Activated naive CD4-positive, alpha-beta T cell treated with anti-CD3 and anti-CD28 coated beads for 36 hours (primary cell): ENCODE measurements at places on chromosomes 5 and 9.
A peak's percentile ranks its signal among the peaks of the same experiment; 100 is the strongest.

- DNase-seq = no peak
These were observed 25.6 kb upstream of the SMC2 start for GRCh38 chr9:104068546-104068945.

DNA sequence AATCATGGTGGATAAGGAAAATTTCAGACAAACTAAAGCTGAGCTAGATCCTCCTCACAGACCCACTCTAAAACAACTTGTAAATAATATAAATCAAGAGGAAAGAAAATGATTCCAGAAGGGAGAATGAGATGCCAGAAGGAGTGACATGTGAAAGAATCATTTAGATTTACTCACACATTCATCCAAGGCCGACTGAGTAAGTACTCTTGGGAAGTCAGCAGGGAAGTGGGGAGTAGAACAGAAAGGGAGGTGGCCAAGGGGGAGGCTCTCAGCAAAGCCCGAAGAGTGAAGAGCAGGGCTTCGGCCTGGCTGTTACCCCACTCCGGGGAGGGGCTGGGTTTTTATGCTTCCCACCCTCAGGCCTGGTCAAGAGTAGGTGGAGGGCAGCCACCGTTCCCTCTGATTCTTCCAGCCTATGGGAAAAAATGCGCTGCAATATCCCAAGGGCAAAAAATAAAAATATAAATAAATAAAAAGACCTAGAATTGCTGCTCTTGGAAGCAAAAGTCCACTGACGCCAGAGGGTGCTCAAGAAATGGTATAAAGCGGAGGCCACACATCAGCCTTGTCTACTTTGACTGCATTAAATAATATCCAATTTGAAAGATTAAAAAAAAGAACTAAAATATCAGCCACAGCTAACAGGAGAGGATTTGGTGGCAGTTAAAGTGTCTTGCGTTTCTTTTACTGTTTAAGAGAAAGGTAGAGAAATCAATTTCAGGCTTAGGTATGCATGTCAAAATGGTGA, 110.2 kb upstream of the COL5A1 start:
- no peak for DNase-seq

DNA sequence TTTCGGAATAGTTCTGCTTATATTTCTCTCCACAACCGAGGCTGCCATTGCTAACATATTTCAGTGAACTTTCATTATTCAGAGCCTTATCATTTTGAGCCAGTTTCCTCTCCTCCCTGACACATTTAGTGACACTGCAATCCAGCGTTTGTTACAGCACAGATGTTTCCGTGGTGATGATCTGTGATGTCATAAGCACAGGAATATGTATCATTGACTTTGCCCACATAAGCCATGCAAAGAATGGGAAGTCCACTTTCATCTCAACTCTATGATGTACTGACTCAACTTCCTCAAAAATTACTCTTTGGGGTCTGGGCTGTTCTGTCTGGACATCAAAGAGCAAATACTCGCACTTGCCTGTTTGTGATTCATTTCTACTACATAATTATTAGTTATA, 291.8 kb downstream of the EBF1 start:
- no peak for DNase-seq

GRCh38 chr5:156835905-156836304, 14.2 kb upstream of the PPP1R2B start:
- DNase-seq = peak; percentile 6

- peak; percentile 79 for DNase-seq
These were observed 5.2 kb upstream of the IRF1 start for GRCh38 chr5:132495667-132496190.

- DNase-seq = no peak
These were observed 11.7 kb downstream of the DNM1 start for GRCh38 chr9:128214571-128215490.
